ENCODE measurements at places on chromosomes 5 and 9.

GRCh38 chr9:83432104-83432627 lies 106.0 kb downstream of the FRMD3 start:
- DNase-seq, result no peak

- DNase-seq, result no peak
Observed at GRCh38 chr5:89613222-89613956, 730.4 kb upstream of the MEF2C start.

- DNase-seq, result no peak
Observed at GRCh38 chr5:79235261-79235633, 684 bp upstream of the JMY start.

- DNase-seq, result no peak
Observed at GRCh38 chr5:147327905-147328304, 93.1 kb downstream of the STK32A start.

DNA sequence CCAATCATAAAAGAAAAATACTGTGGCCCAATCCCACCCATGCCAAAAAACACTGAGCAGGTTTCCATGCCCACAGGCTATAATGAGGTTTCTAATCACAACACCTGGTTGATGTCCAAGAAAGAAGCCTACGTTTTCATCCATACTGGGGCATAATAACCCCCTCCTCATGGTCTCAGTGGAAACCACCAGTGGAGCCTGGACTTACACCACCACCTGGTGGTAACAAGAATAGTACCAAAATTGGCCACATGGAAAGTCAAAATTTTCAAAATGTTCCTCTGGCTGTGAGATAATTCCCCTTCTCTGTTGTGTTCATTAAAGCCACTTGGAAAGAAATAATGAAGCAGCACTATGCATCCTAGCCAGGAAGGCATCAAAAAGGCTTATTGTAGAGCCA lies 687.3 kb upstream of the ST8SIA4 start:
- DNase-seq, result no peak

- DNase-seq, result no peak
Observed at GRCh38 chr9:134361426-134361825, 35.2 kb downstream of the RXRA start.

DNA sequence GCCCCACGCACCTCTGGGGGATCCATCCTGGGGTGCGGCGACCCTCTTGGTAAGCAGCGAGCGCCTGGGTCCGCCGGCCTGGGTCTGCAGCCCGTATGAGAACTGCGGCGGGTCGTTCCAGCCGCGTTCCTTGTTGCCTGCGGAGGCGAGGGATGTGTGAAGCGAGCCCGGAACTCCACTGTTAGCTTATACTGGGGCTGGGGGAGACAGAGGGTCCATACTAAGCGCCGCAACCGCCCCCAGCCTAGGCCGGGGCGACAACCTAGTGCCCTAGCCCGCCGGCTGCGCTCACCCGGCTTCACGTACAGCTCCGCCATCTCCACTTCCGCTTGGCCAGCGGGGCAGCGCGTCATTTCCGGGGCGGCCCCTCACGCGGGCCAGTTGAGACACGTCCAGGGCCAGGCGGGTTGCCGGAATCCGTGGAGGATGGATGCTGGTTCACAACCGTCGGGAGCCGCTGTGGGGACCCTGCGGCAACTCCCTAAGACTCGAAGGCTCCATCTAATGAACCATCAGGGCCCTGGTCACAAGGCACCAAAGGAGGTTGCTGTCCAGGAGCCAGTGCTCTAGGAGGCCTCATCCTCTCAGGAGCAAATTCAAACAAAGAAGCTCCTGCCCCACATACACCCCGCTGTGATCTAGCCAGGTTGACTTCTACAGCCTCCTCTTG lies at the start of gene SRA1:
TSS of gene SRA1 (minus strand) at position 338 of the 670 bp plus-strand sequence. CDS start at position 317, 21 bp downstream.
- DNase-seq, result peak; percentile 84

- no peak for DNase-seq
Observed at GRCh38 chr5:116088062-116088461, 3.2 kb downstream of the COMMD10 start.

- DNase-seq, result no peak
Observed at GRCh38 chr5:122773619-122774018, 1.3 kb upstream of the SNX2 start.
